GM23338 (cell line): ENCODE measurements at places on chromosomes 16 and 17. TPM values are rescaled to one million over a fixed set of nuclear protein-coding genes. Genes with fewer than 3 reads are reported as not detected.

CMTM4 gene
- total RNA-seq, result 54.1 and 77.0 TPM in 2 replicates

GDPD3 gene
- 0.94 TPM in 1 of 2 replicates, not detected in the other for total RNA-seq

DNA sequence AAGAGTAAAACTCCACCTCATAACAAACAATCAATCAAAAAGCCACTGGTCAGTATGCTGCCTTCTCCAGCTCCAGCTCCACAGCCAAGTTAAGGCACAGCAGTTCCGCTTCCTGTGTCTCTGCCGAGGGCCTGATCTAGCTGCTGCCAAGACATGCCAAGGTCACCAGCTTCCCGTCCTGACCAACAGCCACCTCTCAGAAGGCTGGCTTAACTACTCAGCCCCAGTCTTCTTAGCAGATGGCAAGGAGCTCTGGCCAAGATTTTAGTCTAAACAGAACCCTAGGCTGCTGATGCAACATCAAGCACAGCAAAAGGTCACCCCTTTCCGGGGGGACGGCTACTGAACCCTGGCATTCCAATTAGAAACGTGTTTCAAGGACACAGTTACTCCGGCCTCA, 17.7 kb upstream of the MNT start:
- no peak for DNase-seq

GRCh38 chr17:58565389-58566311, 51.2 kb upstream of the MTMR4 start:
- DNase-seq, result peak; percentile 69

- no peak for DNase-seq
Measured at GRCh38 chr17:65978871-65979270, 213.1 kb downstream of the CEP112 start.

GRCh38 chr17:3534881-3535252, 22.7 kb downstream of the TRPV3 start:
- DNase-seq, result peak; percentile 50

GRCh38 chr17:74226252-74226651, 12.9 kb downstream of the TTYH2 start:
- no peak for DNase-seq

DNA sequence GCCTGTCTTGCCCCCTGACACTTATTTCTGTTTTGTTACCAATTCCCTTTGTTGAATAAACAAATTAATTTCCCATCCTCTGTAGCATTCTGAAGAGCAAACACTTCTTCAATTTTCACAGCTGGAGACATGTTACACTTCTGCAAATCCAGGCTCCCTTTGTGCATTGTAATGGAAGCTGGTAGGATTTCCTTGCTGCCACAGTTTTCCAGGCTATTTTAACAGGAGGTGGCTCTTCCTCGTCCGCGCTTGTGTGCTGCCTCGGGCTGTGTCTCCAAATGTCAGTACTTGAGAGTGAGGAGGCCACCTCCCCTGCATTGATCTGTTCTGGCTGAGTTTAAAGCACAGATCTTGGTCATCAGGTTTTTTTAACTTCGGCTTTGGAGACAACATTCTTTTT, 40.0 kb downstream of the SOST start:
- DNase-seq, result no peak
